Activated T-helper 2 cell treated with anti-CD3 and anti-CD28 coated beads, Interferon-gamma antibody, Interleukin-2, Interleukin-4, amounts not matched to agents 10 μg/mL and 5 μg/mL and 100 μg/mL, durations not matched to agents 14 hours and 24 hours and 36 hours (primary cell): ENCODE measurements at places on chromosomes 7 and 10.

DNA sequence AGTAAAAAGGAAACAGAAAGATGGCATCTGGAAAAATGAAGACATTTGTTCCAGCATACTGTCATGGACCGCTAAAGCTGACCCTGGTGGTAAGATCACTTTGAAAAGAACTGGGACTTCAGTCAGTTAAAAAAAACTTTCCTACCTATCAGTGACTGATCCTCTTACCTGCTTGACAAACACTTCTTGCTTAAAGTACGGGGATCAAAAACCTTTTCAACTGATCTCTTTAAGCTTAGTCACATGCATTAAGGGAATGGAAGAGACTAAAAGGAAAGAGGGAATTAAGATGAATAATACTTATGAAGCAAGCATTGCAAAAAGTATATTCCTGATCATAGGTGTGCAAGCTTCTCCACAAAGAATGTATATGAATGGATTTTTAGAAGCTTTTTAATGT lies 42.1 kb downstream of the MTERF1 start:
- H3K27ac ChIP-seq = no peak overlapping the region
- H3K4me3 ChIP-seq = no peak overlapping the region
- H3K4me1 ChIP-seq = no peaks in the 10 kb centered on the region
- no peaks in the 10 kb centered on the region for H3K27me3 ChIP-seq

- DNase-seq = no peak
- H3K36me3 ChIP-seq = no peaks in the 10 kb centered on the region
- no peak overlapping the region for H3K27ac ChIP-seq
- H3K27me3 ChIP-seq = no peaks in the 10 kb centered on the region
- no peak overlapping the region for H3K4me3 ChIP-seq
These were observed 160.2 kb downstream of the CRPPA start for GRCh38 chr7:16261100-16261499.

DNA sequence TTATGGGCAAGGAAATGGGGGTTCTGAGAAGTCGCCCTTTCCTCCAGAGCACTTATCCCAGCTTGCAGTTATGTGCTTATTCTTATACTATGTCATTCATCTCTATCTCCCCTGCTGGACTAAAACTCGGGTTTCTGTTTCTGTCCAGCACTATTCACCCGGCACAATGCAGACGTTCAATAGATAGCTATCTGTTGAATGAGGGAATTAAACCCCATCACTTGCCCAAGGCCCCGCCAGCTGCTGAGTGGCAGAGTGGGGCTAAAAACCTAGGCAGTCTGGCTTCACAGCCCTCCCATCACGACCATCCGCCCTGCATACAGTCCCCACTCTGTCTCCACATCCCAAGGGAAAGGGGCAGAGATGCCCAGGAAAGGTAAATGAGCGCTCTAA lies 5.4 kb downstream of the SLIT1 start:
- no peak overlapping the region for H3K27ac ChIP-seq
- peaks cover 48% of the 10 kb centered on the region for H3K27me3 ChIP-seq
- H3K4me3 ChIP-seq = no peak overlapping the region
- H3K4me1 ChIP-seq = no peaks in the 10 kb centered on the region
- DNase-seq = no peak

- H3K27me3 ChIP-seq = no peaks in the 10 kb centered on the region
- DNase-seq = no peak
- no peak overlapping the region for H3K27ac ChIP-seq
- no peaks in the 10 kb centered on the region for H3K4me1 ChIP-seq
- H3K36me3 ChIP-seq = no peaks in the 10 kb centered on the region
These were observed 408.8 kb upstream of the SEMA3C start for GRCh38 chr7:81327468-81328266.

DNA sequence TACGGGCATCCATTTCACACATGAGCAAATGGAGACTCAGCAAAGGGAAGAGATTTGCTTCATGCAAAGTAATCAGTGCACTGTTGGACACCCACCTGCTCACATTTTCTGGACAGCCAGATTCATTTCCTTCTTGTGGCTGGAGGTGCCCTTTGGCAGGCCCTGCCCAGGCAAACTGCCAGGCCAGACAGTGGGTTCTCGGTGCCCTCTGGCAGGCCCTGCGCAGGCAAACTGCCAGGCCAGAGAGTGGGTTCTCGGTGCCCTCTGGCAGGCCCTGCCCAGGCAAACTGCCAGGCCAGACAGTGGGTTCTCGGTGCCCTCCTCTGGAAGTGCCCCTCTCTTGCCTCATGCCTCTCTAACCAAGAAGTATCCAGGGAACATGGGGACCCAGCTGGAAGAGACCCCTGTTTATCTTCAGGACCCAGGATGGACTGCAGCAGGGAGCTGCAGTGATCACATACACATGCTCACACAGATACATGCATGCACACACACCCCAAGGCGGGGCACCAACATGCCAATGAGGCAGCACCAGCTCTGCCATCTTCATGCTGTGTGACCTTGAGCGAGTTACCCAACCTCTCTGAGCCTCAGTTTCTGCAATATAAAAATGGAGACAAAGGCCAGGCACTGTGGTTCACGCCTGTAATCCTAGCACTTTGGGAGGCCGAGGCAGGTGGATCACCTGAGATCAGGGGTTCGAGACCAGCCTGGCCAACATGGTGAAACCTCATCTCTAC lies 67.1 kb downstream of the OAT start:
- no peak for DNase-seq
- no peak overlapping the region for H3K27ac ChIP-seq
- H3K36me3 ChIP-seq = no peaks in the 10 kb centered on the region
- no peak overlapping the region for H3K4me3 ChIP-seq
- peaks cover 4% of the 10 kb centered on the region for H3K4me1 ChIP-seq

GRCh38 chr7:103658055-103659005 lies 212.3 kb upstream of the SLC26A5 start:
- H3K27ac ChIP-seq = no peak overlapping the region
- H3K27me3 ChIP-seq = no peaks in the 10 kb centered on the region
- no peak overlapping the region for H3K4me3 ChIP-seq
- H3K4me1 ChIP-seq = no peaks in the 10 kb centered on the region
- H3K36me3 ChIP-seq = no peaks in the 10 kb centered on the region

- no peak overlapping the region for H3K27ac ChIP-seq
- H3K27me3 ChIP-seq = peaks cover 6% of the 10 kb centered on the region
- DNase-seq = no peak
- no peaks in the 10 kb centered on the region for H3K36me3 ChIP-seq
- no peaks in the 10 kb centered on the region for H3K4me1 ChIP-seq
- H3K4me3 ChIP-seq = no peak overlapping the region
These were observed 54.2 kb downstream of the EMX2 start for GRCh38 chr10:117596706-117597105.

DNA sequence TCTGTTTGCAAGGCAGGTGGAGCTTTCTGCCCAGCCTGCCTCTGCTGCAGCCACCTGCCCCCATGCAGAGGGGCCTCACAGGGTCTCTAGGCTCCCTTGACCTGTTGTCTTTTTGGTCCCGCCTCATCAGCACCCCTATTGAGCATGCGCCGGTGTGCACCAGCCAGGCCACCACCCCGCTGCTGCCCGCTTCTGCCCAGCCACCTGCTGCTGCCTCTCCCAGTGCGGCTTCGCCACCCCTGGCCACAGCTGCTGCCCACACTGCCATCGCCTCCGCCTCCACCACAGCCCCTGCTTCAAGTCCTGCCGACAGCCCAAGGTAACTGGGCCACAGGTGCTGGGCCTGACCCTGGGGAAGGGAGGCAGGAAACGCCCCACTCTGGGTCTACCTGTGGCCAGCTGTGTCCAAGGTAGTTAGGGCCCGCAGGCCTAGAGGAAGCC lies 38.1 kb downstream of the LDB3 start:
- no peak overlapping the region for H3K27ac ChIP-seq
- no peak overlapping the region for H3K4me3 ChIP-seq
- H3K27me3 ChIP-seq = no peaks in the 10 kb centered on the region
- DNase-seq = no peak
- no peaks in the 10 kb centered on the region for H3K36me3 ChIP-seq

- DNase-seq = no peak
- peaks cover 2% of the 10 kb centered on the region for H3K27me3 ChIP-seq
- H3K36me3 ChIP-seq = no peaks in the 10 kb centered on the region
- no peak overlapping the region for H3K4me3 ChIP-seq
- H3K4me1 ChIP-seq = no peaks in the 10 kb centered on the region
- no peak overlapping the region for H3K27ac ChIP-seq
These were observed 94.2 kb upstream of the GPR26 start for GRCh38 chr10:123571978-123572377.

- H3K27ac ChIP-seq = no peak overlapping the region
- H3K27me3 ChIP-seq = peaks cover 30% of the 10 kb centered on the region
- H3K4me1 ChIP-seq = no peaks in the 10 kb centered on the region
- no peak for DNase-seq
- no peaks in the 10 kb centered on the region for H3K36me3 ChIP-seq
These were observed 166.2 kb downstream of the AVL9 start for GRCh38 chr7:32661501-32661900.

DNA sequence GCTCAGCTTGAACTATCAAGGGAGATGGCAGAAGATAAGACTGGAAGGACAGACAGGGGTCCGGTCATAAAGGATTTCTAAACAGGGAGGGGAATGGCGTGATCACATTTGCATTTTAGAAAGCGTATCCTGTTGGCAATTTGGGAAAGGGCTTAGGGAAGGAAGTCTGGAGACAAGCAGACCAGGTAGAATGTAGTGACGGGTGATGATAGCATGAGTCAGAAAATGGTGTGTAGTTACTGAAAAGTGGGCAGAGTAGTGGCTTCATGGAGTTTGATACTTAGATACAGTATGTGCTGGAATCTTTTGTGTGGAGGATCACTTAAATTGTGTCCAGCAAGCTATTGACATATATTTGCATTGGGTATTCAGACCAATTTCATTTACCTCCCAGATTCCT lies 61.2 kb downstream of the LRGUK start:
- no peak overlapping the region for H3K27ac ChIP-seq
- H3K4me1 ChIP-seq = peaks cover 16% of the 10 kb centered on the region
- no peak overlapping the region for H3K4me3 ChIP-seq
- no peaks in the 10 kb centered on the region for H3K36me3 ChIP-seq
- no peaks in the 10 kb centered on the region for H3K27me3 ChIP-seq

- peaks cover 8% of the 10 kb centered on the region for H3K27me3 ChIP-seq
- no peaks in the 10 kb centered on the region for H3K4me1 ChIP-seq
These were observed 37.0 kb upstream of the MINDY3 start for GRCh38 chr10:15897287-15897686.

DNA sequence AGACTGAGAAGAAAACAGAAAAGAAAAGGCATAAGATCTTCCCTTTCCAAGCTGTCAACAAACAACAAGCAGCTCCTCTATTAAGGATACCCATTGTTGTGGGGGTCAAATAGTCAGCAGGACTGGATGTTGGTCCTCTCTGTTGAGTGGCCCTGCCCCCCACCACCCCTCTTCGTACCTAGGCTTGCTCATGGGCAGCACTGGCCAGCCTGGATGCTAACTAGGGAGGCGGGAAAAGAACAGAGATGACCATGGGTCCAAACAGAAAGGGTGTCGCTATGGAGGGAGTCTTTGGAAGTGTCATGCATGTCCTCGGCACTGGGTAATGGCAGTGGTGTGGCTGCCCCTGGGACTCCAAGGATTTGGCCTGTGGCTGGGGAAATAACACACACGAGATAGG lies 45.6 kb downstream of the SPDYE5 start:
- no peaks in the 10 kb centered on the region for H3K36me3 ChIP-seq
- no peak overlapping the region for H3K4me3 ChIP-seq
- no peaks in the 10 kb centered on the region for H3K27me3 ChIP-seq

DNA sequence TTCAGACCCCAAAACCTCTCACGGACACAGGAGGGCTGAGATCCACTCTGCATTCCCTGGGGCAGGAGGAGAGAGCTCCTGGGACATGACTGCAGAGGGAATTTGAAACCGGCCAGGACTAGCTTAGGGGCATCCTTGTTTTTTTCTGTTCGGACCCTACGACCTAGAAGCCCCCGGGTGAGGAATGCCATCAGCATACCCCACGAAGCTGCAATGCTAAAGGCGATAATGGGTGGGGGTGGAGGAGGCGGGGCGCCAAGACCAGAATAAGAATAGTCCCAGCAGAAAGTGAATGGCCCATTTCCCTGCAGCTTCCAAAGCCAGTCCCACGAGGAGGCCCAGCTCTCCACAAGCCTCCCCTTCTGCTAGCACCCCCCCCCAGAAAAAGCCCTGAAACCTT lies 4.0 kb downstream of the PDGFA start:
- no peak overlapping the region for H3K27ac ChIP-seq
- peaks cover 7% of the 10 kb centered on the region for H3K4me1 ChIP-seq
- H3K27me3 ChIP-seq = peaks cover 28% of the 10 kb centered on the region
- no peaks in the 10 kb centered on the region for H3K36me3 ChIP-seq
